Muscle of back (tissue), 13 donors: ENCODE measurements at places on chromosomes 16 and 17.
A peak's percentile ranks its signal among the peaks of the same experiment; 100 is the strongest.

GRCh38 chr16:19219836-19220235 lies 51.8 kb downstream of the SYT17 start:
- no peak for DNase-seq

DNA sequence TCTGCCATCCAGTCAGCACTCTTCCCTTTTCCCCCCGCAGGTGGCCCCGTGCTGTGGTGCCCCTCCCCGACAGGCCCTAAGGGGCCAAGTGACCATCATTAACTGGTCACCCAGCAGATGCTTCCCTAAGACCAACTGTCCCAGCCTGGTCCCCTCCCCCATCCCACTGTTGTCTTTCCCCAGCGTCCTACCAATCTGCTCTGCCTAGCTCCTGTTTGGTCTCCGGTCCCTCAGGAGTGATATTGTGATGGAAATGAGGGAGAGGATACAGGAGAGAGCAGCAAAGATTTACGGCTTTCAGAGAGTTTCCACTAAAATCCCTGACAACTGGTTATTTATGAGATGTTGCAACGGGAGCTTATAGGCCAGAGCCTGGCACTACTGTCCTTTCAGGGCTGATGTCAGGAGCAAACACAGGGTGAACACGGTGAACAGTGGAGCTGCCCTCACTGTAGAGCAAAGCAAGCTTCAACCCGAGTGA lies 1.4 kb upstream of the TTLL6 start:
- no peak for DNase-seq

- DNase-seq: no peak
Measured at GRCh38 chr16:69918241-69918640, 32.9 kb upstream of the CLEC18A start.

- peak; percentile 89 for DNase-seq
Measured at GRCh38 chr17:574061-574460, 140.6 kb downstream of the VPS53 start.

DNA sequence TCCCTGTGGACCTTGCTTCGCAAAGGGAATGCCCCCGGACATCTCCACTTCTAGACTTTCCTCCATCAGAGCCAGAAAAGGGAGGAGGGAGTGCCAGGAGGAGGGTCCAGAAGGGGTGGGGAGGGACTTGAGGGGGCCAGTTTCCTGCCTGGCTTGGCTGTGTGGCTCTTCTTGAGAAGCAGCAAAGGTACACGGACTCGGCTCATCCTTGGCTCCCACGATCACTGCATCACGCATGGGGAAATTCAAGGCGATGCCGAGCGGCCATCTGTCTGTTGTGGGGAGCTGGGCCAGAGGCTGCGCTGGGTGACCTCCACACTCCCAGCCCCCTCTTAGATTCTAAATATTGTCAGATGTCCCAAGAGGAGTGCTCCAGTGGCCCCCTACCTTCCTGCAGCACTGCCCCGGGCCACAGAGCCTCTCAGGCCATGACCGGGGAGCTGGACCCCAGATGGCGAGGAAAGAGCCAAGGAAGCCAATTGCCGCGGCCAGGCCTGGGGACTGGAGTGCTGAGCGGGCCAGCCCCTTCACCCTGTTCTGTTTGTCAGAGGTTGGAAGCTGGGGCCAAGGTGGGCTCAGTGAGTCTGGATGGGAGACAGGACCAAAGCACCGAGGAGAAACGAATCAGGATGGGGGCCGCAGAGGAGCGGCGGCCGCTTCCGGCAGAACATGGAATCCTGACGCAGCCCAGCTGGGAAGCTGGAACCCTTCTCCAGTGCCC lies 104.5 kb downstream of the RBFOX3 start:
- no peak for DNase-seq

GRCh38 chr16:19735074-19735867 lies 17.2 kb downstream of the IQCK start:
- DNase-seq: no peak

- no peak for DNase-seq
Measured at GRCh38 chr17:64345689-64346376, 44.8 kb downstream of the PECAM1 start.

GRCh38 chr17:83119987-83120864 lies 40.8 kb downstream of the METRNL start:
- DNase-seq: no peak

GRCh38 chr16:1800701-1801100 lies 7.2 kb upstream of the IGFALS start:
- DNase-seq: no peak

GRCh38 chr16:27109666-27110523 lies 43.2 kb downstream of the C16orf82 start:
- DNase-seq: peak; percentile 78

GRCh38 chr17:42886283-42887176 lies 14.1 kb upstream of the G6PC1 start:
- DNase-seq: no peak

DNA sequence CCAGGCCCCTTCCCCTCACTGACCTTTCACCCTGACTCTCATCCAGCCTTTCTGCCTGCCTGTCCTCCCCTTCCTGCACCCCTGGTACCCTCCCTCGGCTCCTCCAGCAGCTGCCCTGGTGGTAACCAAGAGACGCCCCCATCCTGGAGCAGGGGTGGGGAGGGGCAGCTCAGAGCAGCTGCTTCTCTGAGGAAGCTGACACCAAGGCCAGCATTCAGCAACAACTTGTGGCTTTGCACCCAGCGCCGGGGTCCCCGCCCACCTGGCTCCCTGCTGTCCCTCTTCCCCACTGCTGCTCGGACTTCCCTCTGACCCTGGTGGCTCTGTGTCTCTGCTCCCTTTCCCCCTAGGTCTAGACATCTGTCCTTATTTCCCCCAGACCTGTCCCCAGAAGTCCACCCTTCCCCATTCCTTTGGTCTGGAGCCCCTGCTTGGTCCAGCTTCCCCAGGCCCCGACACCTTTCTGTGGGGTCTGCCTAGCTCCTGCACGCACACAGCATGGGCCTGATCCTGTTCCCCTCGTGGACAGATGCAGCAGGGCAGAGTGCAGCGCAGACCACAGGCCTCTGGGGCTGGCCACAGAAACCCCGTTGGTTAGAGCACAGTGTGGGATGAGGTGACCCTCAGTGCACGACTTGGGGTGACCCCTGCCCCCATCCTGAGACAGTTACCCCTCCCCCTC lies 1.2 kb upstream of the ATP2A1 start:
- DNase-seq: peak; percentile 46

- DNase-seq: no peak
Measured at GRCh38 chr16:53852678-53853077, 148.7 kb downstream of the FTO start.

DNA sequence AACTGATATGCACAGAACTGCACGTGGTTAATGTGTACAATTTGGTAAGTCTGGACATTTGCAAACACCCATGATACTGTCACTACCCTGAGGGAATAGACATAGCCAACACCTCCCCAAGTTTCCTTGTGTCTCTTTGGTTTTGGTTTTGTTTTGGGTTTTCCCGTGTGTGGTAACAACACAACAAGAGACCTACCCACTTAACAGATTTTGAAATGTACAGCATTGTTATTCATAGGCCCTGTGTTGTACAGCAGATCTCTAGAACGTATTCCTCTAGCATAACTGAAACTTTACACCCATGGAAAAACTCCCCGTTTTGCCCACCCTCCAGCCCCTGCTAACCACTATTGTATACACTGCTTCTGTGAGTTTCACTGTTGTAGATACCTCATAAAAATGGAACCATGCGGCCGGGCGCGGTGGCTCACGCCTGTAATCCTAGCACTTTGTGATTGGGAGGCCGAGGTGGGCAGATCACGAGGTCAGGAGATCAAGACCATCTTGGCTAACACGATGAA lies 76.3 kb upstream of the TBC1D3K start:
- no peak for DNase-seq

GRCh38 chr17:62902531-62903220 lies 63.4 kb upstream of the TANC2 start:
- no peak for DNase-seq

- no peak for DNase-seq
Measured at GRCh38 chr17:77610518-77610893, 348.0 kb upstream of the TNRC6C start.

DNA sequence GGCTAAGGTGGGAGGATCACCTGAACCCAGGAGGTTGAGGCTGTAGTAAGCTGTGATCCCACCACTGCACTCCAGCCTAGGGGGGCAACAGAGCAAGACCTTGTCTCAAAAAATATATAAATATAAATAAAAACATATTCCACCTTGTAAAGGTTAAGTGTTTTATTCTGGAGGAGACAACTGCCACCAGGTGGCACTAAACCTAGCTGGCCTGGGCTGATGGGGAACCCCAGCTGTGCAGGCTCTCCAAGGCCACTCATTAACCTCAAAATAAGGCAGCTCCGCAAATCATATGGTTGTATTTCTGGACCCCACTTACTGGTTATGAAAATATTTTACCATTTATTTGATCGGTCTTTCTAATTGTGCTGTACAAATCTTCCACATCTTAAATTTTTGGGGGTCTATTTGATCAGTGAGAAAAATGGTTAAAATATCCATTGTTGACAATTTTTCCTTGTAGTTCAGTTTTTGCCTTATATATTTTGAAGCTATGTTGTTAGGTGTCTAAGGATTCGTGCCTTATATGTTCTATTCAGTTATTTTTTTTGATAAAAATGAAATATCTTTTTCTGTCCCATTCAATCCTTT lies 8.5 kb upstream of the ICAM2 start:
- DNase-seq: peak; percentile 55

- peak; percentile 82 for DNase-seq
Measured at GRCh38 chr16:67546761-67547422, 15.4 kb upstream of the CTCF start.

GRCh38 chr17:58324409-58325288 lies 3.9 kb downstream of the TSPOAP1 start:
- no peak for DNase-seq

DNA sequence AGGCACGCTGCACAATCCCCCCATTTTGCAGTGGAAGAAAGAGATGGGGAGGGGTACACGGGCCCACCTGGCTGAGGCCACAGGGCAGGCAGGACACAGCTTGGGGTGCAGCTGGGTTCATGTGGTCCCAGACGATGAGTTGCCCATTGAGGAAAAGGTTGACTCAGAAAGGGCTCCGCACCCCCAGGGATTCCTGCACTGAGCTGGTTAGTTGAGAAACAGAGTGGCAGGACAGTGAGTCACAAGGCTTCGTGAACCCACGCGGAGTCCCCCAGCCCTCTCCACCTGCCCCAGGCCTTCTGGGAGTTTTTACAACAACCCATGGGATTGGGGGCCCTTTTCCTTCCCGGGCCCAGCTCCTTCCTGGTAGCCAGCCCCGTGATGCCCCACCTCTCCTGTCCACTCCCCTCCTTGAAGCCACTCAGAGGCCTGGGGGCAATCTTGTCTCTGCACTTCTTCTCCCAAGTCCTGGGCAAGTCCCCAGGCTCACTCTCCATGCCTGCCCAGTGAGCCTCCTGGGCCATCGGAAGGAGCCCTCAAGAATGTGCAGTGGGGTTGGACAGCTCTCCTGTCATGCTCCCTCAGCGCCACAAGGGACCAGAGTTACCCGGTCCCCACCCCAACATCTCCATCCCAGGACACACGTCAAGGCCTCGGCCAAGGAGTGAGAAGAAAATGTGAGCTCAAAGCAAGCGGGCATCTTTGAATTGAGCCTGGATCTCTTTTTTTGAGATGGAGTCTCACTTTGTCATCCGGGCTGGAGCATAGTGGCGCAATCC lies 251.2 kb downstream of the PARN start:
- DNase-seq: no peak

GRCh38 chr17:38559051-38559879 lies 46.5 kb downstream of the SRCIN1 start:
- DNase-seq: peak; percentile 70

- peak; percentile 53 for DNase-seq
Measured at GRCh38 chr16:81537721-81538561, 93.3 kb downstream of the CMIP start.

DNA sequence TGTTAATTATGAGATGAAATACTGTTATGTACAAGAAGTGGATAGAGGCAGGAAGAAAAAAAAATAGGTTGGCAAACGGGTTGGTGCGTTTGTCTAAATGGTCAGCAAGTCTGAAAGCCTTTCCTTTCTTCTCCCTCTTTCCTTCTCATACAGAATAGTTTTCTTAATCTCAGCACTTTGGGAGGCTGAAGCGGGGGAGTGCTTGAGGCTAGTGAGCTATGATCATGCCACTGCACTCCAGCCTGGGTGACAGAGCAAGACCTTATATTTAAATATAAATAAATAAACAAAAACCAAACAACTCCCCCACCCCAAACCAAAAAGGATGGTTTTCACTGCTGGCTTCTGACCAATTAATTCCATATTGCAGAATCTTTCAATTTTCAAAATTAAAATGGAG lies 74.7 kb upstream of the CORO6 start:
- DNase-seq: no peak

DNA sequence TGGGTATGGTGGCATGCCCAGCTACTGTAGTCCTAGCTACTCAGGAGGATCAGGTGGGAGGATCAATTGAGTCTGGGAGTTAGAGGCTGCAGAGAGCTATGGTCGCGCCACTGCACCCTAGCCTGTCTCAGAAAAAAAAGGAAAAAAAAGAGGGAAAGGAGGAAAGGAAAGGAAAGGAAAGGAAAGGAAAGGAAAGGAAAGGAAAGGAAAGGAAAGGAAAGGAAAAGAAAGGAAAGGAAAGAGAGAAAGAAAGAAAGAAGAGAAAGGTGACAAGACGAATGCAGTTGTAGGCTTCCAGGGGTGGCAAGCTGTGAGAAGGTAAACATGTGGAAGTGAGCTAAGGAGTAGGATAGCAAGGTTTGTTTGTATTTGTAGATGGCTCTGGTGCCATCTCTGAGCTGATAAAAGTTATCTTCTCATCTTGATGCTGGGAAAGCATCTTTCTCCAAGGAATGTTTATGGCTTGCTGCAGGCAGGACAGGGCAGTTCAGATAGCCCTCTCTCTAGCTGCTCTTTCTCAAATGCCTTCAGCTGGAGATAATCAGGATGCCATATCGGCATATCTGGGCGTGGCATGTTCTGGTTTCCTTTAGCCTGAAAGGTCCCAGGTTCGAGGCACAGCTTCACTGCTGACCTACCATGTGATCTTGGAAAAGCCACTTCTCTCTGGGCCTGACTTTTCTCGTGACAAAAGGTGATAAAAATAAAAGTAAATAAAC lies 2.8 kb upstream of the NOS2 start:
- no peak for DNase-seq

DNA sequence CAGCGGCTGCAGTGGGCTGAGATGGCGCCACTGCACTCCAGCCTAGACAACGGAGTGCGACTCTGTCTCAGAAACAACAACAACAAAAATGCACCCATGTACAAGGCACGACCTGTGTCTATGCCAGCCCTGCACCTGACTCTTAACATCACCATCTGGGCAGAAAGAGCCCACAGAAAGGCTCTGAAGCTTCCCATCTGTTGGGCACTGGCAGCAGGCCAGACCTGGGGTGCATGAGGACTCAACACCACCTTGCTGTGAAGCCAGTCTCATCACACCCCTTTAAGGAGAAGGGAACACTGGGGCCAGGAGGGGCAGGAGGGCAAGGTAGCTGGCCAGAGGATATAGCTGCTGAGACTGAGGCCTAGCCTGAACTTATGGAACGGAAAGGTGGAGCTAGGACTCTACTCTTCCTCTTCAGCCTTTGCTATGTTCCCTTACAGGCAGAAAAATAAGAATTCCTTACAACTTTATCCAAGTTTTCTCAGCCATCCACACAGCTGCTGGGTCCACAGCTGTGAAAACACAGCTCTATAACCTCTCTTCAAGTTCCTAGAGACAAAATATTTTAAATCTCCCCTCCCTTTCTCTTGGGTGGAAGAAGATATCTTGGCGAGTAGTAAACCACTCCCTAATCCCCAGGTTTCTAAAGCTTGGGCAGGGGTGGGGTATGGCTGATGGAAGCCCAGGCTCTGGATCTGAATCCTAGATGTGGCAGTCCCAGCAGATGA lies 2.8 kb downstream of the ELOB start:
- no peak for DNase-seq

GRCh38 chr17:73890831-73891405 lies 246.7 kb upstream of the SDK2 start:
- no peak for DNase-seq

- DNase-seq: no peak
Measured at GRCh38 chr16:1014771-1015495, 33.4 kb downstream of the SOX8 start.
